ENCODE measurements at places on chromosomes 12 and 14. TPM values are rescaled to one million over a fixed set of nuclear protein-coding genes. Genes with fewer than 3 reads are reported as not detected.

DNA sequence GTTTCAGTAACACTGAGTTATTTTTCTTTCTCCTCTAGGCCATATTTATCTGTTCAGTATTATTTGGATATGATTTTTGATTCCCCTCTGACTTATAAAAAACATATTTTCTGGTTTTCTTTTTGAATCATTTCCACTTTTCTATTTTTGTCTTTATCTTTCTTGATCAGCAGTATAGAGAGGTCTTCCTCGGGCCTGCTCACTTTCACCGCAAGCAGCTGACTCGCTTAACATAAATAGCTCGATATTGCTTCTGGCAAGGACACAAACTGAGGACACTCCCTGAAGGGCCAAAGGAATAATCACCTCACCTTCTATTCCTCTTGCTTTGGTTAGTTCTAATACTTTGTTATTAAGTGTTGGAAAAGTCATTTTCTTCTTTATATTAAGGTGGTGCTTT, 25.8 kb upstream of the TRHDE start:
- DNase-seq: no peak

DNA sequence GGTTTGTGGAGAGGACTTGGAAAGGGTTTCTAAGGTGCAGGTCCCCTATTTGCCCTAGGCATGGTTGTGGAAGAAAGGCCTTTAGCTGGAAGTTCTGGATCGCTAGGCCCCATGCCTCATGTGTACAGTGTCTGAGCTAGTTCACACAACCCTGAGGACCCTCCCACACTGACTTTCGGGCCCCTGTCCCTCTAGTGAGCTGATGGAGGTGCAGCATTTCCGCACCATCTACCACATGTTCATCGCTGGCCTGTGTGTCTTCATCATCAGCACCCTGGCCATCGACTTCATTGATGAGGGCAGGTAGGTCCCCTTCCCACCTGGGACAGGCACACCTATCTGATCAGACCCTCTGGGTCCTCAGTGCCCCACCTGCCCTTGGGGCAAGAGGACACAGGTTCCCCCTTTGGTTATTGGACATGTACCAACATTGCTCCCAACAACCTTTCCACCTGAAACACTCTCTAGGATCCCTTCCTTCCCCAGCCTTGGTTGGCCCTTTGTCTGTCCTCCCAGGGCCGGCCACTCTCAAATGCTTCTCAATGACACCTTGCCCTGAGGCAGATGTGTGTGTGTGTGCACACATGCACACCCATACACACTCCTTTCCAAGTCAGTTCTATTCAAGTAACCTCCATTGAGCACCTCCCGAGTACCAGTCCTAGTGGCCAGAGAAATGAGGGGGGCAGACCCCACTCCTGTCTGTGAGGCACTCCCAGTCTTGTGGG, 2.6 kb downstream of the SOAT2 start:
- DNase-seq: no peak

Gene GZMB
- not detected for total RNA-seq

Gene SCN8A
- total RNA-seq: 30.7 TPM

GRCh38 chr14:76933515-76933914, 95.0 kb downstream of the IRF2BPL start:
- DNase-seq: no peak

Gene PPP1R1A
- not detected for total RNA-seq

- no peak for DNase-seq
Observed at GRCh38 chr12:121828826-121829225, 25.0 kb downstream of the SETD1B start.

All from pulmonary artery endothelial cell (primary cell).